ENCODE measurements at places on chromosomes 7 and 10.

- no peak for DNase-seq
These were observed 1.7 kb downstream of the SORBS1 start for GRCh38 chr10:95559471-95559870.

GRCh38 chr7:77415476-77415822 is 700 bp downstream of the GSAP start:
- no peak for DNase-seq

GRCh38 chr7:4331711-4332110 is 350.4 kb upstream of the FOXK1 start:
- DNase-seq, result no peak

DNA sequence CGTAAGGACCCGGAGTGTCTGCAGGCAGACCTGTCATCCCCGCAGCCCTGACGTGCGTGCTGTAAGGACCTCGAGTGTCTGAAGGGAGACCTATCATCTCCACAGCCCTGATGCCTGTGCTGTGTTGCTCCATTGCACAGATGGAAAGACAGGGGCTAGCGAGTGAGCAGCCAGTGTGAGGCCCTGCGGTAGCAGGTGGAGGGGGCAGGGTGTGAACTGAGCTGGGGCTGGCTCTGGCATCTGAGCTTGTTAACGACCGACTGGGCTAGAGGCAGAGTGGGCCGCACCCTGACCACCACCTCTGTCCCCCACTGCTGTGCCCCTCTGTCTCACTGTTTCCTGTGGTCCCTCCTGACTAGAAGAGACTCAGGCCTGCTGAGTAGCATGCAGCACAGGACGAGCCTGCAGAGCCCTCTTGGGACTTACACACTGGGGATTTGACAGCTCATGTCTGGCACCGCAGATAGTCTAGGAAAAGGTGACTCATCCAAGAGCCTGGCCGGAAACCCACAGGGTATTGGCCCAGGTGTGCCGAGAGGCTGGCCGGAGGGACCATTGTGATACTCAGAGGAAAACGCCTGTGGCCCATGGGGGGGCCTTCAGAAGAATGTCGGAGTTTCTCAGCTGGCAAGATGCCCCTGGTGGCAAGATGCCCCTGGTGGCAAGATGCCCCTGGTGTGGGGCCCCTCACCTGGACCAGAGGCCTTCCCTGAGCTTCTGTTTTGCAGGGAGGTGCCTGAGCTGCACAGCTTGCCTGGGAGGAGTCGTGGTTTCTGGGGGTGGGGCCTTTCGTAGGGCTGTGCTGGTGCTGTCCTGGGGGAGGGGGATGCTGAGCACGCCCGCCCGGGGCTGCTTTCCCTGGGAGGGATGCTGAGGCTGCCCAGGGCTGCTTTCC is 34.3 kb downstream of the INPP5A start:
- DNase-seq, result no peak

- DNase-seq, result no peak
These were observed 2.3 kb upstream of the SH2B2 start for GRCh38 chr7:102284399-102284798.

GRCh38 chr7:85480666-85481065 is 293.8 kb upstream of the SEMA3D start:
- no peak for DNase-seq

DNA sequence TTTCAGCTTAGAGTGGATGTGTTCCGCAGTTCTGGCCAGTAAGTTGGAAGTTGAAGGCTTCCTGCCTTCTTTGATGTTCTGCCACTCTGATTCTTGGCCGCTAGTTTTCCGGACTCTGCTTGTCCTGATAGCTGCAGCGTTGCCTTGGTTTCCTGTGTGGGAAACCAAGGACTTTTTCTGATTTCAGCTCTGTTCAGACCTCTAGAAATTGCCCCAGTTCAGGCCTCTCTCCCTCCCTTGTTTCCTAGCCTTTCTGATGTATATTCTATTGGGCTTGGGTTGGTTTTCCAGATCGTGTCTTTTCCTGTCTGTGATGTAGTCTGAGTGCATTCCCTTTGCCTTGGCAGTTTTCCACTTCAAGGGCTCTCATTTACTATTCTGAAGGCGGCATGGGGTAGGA is 318.7 kb downstream of the BBS9 start:
- DNase-seq, result no peak

GRCh38 chr10:37906382-37906781 is 49.0 kb upstream of the ZNF248 start:
- no peak for DNase-seq

GRCh38 chr10:93954726-93955363 is 38.9 kb upstream of the PLCE1 start:
- no peak for DNase-seq

DNA sequence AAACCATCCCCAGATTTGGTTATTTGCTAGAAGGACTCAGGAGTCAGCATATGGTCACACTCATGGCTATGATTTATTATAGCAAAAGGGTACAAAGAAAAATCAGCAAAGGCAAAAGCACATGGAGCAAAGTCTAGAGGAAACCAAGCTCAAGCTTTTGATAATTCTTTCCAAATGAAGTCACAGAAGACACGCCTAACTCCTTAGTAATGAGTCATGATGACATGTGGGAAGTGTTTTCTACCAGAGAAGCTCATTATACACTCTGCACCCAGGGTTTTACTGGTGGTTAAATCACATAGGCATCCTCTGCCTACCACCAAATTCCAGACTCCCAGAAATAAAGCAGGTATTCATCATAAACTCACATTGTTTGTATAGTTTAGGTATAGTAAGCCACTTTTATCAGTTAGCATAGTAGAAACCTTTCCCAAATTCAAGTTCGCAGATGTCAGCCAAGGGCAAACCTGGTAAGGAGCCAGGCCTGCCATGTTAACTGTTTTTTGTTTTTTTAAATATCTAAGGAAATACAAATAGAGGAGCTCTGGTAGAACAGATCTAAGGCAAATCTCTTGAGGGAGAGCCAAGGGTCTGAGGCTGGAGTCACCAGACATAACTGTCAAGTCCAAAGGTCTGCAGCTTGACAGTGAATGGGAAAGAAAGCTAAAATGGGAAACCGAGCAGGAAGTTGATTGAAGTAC is 15.4 kb upstream of the HIBADH start:
- DNase-seq, result no peak

GRCh38 chr7:73668103-73668885 is 663 bp downstream of the VPS37D start:
- DNase-seq, result no peak

DNA sequence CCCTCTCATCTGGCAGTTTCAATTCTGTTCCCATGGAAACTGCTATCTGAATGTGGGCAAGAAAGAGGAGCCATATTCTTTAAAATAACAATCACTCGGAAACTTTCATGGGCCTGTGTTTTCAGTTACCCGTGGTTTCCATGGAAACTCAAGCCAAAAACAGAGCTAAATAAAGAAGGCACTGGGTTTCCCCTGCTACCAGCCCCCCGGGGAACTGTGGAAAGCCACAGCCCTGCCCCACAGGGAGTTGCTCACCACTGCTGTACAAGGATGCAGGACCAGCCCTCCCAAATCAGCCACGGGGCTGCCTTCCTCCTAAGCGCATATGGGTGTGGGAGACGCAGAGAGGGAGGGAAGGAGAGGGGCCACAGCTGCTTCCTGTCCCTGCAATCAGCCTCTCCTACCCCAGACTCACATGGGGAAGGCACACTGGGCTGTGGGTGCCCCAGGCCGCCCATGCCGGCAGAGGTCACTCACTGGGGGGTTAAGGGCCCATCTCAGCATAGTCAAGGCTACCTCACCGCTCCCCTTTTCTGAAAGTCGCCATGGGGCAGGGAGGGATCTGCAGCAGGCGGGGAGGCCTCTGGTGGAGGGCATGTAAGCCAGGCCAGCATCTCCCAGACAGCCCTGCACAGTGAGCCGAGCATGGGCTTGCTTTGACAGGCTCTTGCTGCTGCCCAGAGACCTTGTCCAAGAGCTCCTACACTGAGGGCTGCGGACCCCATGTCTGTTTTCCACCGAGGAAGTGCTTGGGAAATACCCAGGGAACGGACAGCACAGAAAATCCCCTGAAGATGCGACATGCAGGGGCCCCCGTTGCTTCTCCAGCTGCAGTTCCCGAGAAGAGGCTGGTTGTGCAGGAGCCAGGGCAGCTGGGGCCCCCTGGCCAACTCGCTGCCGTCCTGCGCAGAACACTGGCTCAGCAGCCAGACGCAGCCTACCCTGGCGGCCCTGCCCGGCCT is 157.3 kb upstream of the PPP2R2D start:
- DNase-seq, result no peak

DNA sequence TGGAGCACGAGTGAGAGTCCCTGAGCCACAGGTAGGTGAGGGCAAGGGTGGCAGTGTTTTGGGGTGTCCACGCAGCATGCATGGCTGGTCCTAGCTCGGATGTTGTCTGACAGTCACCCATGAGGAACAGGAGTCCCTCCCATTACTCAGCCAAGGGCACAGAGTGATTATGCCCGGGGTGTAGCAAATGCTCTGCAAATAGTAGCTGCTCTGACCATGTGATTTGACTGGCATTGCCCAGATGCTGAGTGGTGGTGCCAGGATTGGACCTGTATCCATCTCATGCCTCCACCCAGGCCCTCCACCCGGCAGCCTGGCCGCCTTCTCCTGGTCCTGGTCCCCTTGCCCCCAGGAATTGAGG is 150.8 kb downstream of the GRK5 start:
- no peak for DNase-seq

DNA sequence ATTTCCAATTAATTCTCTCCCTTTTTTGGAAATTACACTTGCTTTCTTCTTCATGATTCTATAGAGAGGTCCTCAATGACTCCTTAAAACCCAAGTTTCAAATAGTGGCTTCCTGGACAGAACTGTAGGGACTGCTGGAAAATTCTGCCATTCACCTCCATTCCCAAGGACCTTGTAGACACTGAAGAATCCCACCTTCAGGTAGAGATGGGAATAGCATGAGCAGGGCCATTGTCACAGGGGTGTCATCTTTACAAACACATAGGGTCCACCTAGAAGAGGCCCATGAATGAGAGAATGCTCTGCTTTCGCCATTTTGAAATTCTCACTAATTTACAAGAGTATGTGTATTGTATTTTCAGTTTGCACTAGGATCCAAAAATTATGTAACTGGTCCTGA is 701.7 kb upstream of the CELF2 start:
- no peak for DNase-seq

DNA sequence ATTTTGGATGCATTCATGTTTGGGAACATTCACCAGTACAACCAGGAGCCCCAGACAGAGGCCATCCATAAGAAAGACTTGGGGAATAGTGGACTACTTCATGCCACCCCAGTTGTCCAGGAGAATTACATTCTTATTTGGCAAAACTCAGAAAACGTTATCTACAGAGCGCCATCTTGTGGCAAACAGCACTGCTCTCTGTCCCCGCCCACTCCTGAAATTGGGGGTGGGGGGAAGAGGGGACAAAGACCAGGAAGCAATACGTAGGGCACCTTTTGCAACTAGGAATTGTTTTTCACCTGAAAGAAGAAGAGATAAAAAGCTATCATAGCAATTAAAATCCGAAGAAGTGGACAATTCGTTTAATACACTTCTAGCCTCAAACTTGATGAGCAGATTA is 134.6 kb upstream of the MGMT start:
- no peak for DNase-seq

DNA sequence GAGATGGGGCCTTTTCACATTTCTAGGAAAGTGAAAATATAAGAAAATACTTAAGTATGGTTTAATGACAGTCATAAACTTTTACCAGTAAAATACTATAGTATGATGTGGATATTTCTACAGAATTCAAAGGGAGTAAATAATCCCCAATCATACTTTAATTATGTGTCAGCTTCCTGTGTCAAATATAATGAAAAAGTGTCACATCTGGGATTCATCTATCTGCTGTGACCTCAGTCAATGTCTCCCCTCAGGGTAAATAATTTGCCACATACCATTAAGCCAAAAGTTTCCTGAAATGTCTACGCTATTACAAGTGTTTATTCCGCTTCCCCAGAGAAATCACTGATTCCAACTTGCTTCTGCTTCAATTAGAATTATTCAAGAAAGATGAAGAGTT is 110.5 kb downstream of the ITGA8 start:
- DNase-seq, result no peak

DNA sequence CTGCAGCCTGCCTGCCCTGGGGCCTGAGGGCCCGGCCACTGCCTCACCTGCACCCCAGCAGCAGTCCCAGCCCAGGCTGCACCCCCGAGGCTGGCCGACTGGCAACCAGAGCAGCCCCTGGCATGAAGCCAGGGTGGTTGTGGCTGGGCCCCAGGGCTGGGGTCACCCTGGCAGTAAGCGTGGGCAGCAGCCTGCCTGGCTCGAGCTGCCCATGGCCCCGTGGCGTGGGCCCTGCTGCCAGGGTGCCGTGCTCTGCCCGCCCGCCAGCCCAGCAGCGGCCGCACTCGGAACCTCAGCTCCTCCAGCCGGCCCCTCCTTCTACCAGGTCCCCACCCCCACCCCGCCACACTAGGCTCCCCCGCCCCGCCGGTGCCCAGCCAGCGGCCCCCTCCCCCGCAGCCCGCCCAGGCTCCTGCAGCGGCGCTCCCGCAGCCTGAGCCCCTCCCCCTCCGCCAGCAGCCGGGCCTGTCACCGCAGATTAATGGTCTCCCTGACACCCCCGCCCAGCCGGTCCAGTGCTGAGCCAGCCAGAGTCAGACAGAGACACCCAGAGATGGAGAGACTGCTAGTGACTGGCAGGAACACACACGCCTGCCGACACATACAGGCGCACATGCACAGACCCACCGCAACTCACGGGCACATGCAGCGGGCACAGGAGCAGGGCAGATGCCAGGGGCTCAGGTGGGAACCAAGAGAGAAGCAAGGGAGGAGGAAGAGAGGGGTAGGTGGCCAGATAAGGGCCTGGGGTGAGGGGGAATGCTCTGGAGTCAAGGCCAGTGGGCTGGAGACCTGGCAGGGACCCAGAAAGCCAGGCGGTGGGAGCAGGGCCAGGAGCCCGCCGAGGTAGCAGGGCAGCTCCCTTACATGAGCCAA is 22.4 kb downstream of the KCNH2 start:
- DNase-seq, result no peak

DNA sequence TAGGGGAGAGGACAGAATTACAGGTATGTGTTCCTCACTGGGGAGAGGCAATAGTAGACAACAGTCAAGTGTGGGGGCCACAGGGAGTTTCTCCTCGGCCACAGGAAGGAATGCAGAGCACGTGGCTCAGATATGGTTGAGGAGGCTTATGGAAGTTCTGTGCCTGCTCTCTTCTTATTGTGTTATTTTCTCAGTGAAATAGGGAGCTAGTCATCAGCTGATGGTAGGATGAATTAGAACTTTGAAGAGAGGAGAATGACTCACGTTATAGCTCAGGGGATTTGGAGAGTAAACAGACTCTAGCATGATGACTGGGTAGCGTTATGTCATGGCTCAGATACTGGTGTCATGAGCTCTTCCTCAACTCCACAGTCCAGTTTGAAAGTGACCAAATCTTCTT is 308.3 kb upstream of the IGFBP3 start:
- no peak for DNase-seq
